Stimulated activated CD4-positive, alpha-beta T cell treated with anti-CD3 and anti-CD28 coated beads, Interleukin-2, amount 100 ng/mL, for 4 hours (primary cell): ENCODE measurements at places on chromosomes 5 and 9.

DNA sequence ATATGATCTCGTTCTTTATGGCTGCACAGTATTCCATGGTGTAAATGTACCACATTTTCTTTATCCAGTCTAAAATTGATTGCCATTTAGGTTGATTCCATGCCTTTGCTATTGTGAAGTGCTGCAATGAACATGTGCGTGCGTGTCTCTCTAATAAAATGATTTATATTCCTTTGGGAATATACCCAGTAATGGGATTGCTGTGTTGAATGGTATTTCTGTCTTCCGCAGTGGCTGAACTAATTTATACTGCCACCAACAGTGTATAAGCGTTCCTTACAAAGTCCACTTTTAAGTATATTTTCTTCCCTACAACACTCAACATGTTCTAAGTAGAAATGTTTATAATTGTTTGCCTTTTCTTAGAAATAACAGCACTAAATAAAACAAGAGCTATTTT, 521.9 kb downstream of the DTWD2 start:
- DNase-seq = no peak

DNA sequence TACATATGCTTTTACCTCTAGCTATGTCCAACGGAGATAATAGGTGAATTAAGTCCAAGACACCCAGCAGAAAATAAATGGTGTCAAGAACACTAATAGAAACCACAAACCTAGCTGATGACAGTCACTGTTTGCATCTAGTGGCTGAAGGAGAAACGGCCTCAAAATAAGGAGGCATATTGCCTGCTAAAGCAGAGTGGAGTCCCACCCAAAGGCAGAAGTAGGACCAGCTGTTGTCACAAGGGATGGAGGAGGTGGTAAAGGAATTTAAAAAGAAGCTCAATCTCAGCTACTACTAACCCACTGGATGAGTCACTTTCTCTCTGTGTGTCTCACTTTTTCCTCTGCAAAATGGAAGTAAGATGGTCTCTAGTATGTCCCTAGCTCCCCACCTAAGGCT, 224.3 kb downstream of the GRIA1 start:
- no peak for DNase-seq

- DNase-seq = no peak
Measured at GRCh38 chr9:124272979-124273378, 15.2 kb downstream of the NEK6 start.

- peak; percentile 23 for DNase-seq
Measured at GRCh38 chr9:19161257-19162025, 34.1 kb upstream of the PLIN2 start.
